ENCODE measurements at places on chromosomes 5 and 9. TPM values are rescaled to one million over a fixed set of nuclear protein-coding genes. Genes with fewer than 3 reads are reported as not detected.

DNA sequence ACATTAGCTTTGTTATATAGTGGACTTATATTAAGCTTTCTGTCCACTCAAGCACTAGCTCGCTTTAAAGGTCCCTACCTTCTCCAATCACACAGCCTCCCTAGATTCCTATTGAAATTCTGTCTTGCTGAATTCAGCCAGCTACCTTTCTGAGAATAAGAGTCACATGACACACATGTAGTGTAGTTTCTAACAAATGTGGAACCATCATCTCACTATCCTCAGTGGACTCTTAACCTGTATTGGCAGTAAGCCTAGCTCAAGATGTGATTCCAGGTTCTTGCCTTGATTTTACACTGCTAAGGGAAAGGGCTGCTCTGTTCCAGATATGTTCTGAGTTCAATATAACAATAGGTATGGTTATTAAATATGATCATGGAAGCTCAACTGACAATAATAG, 11.4 kb downstream of the FAM219A start:
- no peak for DNase-seq

- no peak for DNase-seq
These were observed 165.0 kb downstream of the TMEM232 start for GRCh38 chr5:110561510-110561909.

- DNase-seq, result no peak
These were observed 97.5 kb upstream of the RPS23 start for GRCh38 chr5:82375488-82376244.

GRCh38 chr5:123438244-123438643, 15.0 kb upstream of the CEP120 start:
- DNase-seq, result no peak

GRCh38 chr9:92592946-92593861, 57.4 kb upstream of the ECM2 start:
- no peak for DNase-seq

DNA sequence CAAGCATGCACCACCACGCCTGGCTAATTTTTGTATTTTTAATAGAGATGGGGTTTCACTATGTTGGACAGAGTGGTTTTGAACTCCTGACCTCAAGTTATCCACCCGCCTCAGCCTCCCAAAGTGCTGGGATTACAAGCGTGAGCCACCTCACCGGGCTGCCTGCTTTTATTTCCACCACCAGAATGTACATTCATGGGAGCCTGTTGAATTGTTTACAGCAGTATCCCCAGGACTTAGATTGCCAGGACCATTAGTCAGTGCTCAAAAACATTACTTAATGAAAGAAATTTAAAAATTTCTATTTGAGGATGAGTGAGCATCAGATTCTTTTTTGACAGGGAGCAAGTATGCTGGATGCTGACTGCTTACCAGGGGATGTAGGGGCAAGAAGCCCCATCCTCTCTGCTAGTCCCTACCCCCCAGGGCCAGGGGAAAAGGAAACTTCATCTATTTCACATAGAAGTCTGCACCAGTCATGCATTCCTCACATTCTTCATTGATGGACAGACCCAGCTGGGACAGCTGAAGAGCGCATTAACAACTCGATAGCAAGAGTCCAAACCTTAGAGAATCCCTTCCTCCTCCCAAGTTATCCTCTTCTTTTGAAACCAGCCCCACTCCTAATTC, 10.3 kb upstream of the RGMB start:
- DNase-seq, result no peak

- DNase-seq, result peak; percentile 43
These were observed 39.7 kb downstream of the IRX2 start for GRCh38 chr5:2711446-2712425.

DNA sequence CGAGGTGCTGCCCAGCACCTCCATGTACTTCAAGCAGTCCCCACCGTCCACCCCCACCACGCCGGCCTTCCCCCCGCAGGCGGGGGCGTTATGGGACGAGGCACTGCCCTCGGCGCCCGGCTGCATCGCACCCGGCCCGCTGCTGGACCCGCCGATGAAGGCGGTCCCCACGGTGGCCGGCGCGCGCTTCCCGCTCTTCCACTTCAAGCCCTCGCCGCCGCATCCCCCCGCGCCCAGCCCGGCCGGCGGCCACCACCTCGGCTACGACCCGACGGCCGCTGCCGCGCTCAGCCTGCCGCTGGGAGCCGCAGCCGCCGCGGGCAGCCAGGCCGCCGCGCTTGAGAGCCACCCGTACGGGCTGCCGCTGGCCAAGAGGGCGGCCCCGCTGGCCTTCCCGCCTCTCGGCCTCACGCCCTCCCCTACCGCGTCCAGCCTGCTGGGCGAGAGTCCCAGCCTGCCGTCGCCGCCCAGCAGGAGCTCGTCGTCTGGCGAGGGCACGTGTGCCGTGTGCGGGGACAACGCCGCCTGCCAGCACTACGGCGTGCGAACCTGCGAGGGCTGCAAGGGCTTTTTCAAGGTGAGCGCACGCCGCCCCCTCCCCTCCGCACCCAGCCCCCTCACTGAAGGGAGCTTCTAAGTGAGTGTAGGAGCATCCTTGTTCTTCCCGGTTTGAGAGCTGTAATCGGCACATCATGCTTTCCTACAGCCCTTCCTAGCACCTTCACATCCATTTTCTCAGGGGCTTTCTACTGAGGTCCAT, 6.9 kb downstream of the NR4A3 start:
- no peak for DNase-seq

GRCh38 chr5:120449501-120449900, 14.6 kb upstream of the PRR16 start:
- no peak for DNase-seq

DNA sequence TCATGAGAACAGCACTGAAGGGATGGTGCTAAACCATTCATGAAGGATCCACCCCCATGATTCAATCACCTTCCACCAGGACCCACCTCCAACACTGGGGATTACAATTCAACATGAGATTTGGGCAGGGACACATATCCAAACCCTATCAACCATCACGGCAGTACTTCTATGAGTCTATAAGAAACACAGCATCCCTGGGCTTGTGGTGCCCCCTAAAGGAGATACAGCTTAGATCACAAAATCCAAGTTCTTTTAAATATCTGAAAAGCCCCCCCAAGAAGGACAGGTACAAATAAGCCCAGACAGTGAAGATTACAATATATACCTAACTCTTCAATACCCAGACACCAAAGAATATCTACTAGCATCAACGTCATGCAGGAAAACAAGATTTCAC, 233.7 kb upstream of the ADRA1B start:
- no peak for DNase-seq

DNA sequence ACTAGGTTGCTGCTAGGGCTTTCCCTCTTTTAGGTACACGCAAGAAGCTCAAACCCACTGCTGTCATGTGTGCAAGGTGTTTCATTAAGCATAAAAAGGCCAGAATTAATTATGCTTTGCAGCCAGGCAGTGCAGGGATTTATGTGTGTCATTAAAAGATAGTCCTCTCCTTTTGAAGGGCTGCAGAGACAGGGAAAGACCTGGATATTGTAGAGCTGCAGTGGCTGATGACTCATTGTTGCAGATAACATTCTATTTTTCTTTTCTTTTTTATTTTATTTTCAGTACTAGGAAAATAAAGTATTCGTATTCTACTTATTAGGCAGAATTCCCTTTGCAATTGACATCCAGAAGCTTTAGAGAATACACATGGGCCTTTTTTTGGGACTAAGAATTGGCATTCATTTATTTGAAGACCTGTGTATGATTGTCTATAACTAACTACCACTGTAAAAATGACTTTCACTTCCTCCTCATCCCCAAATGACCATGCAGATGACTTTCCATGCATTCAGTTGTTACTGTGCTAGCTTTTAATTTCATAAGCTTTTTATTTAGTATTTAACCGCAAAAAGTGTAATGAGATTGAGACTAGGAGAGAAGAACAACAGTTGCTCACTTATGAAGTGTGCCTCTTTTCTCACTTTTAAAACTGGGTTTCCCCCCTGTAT, 113.0 kb downstream of the PAM start:
- DNase-seq, result no peak

- DNase-seq, result peak; percentile 88
These were observed 15.2 kb downstream of the GBGT1 start for GRCh38 chr9:133148199-133149129.

DNA sequence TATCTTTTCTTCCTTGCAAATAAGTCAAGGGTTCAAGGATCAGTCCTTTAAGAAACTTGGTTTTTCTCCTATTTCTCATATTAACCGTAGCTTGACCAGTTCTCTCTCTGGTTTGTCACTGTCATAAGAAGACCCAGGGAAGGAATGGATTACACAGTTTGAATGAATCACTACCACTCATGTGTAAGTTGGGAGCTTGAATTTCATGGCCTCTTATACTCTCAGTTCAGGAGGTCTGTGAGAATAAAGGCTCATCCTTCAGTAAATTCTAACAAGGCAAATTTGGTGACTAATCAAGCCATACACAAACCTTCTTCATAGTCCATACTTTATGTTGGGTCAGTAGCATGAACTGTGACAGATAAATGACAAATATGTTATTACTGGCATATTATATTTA, 323.1 kb upstream of the ACTBL2 start:
- no peak for DNase-seq

DNA sequence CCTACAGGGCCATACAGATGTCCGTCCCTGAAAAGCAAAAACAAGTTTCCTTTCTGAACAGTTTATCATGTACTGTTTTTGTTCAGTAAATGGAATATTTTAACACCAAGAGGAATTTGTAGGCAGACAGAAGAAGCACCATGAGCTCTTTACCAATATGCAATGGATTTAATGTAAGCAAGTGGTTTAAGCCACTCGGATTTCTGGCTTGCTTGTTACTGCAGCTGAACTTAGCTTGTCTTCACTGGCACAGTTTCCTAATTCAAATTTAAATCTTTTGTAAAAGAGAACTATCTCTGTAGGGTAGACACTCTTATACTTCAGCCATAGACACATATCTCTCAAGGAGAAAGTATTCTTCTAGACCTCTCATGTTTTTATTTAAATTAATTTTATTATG, 12.7 kb upstream of the EBF1 start:
- no peak for DNase-seq

- DNase-seq, result no peak
These were observed 170.0 kb downstream of the PAPPA start for GRCh38 chr9:116323571-116323970.

GRCh38 chr5:126100767-126101166, 322.4 kb upstream of the GRAMD2B start:
- DNase-seq, result no peak

DNA sequence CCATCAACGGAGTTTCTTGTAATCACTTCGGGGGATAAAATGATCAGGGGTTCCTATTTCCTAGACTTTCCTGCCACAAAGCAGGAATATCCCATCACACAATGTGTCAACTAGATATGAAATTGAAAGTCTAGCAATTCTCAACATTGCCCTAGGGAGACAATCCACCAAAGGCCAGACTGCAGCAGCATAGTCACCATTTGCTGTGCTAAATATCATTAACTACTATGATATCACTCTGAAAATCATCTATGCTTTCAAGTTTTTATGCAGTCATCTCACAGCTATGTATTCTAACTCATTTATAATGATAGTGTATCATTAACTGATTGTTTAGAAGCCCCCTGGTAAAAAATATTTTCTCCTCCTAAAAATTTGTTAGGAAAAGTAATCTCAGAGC, 342.6 kb upstream of the CDH6 start:
- DNase-seq, result no peak

DNA sequence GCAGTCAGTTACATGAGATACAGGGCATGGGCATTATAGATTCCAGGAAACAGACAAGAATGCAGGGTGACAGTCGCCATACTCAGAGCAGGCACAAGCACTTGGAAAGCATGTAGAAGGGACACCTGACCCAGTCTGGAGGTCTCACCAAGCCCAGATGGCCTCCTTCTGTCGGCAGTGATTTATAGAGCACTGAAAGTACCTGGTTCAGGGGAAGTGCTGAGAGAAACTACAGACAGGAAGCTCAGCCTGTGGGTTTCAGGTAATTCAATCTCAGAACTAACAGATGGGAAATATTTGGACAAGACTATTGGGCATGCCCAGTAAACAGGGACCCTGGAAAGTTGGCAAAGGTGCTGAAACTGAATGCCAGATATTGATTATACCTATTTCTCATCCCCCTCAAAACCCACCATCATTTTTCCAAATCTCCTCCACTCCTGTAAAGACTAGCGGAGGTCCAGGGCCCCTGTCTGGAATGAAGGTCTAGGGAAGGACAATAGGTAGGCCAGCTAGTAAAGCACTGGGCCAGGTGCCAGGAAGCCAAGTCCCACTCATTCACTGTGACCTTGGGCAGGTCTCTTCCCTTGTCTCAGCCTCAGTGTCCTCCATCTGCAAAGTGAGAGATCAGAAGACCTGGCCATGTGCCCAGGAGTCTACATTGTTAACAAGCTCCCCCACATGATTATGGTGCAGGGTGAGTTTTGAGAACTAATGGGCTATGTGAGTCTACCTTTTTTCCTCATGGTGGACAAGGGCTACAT, 26.9 kb downstream of the KLHL3 start:
- DNase-seq, result peak; percentile 64

GRCh38 chr9:7325995-7326394, 473.6 kb downstream of the DMAC1 start:
- DNase-seq, result no peak

GRCh38 chr9:112332977-112333638, at the start of gene PTBP3:
Gene PTBP3, minus strand, starts transcription at chr9:112333619. Its CDS starts 35,754 bp downstream, at chr9:112297865.
- peak; percentile 89 for DNase-seq

- DNase-seq, result no peak
These were observed 228.7 kb upstream of the DAP start for GRCh38 chr5:10989577-10990263.

GRCh38 chr5:133683646-133684596, 71.6 kb upstream of the FSTL4 start:
- peak; percentile 45 for DNase-seq

- no peak for DNase-seq
These were observed 1.7 kb downstream of the GFM2 start for GRCh38 chr5:74765201-74765600.

- no peak for DNase-seq
These were observed 12.1 kb upstream of the NCS1 start for GRCh38 chr9:130159915-130160670.

DNA sequence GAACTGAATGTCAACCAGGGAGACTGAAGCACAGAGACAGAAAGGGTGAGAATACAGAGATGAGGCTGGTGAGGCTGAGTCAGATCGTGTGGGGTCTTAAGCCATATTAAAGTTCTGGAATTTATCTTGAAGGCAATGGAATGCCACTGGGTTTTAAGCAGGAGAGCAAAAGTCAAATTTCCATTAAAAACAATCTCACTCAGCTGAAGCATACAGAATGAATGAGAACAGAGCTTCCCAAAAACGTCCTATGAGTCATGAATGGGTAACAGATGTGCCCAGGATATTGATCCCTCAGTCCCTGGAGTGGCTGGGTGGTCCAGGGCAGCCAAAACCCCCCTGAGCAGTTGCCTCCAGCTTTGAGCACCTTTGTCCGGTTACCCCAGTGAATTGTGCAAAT, 44.9 kb downstream of the PFDN1 start:
- no peak for DNase-seq

Gene AMBP
- total RNA-seq, result not detected

Gene SEMA6A
- total RNA-seq, result 25.0 TPM

Gene VCAN
- total RNA-seq, result 65.8 TPM

Gene GPX3
- 1,032 TPM for total RNA-seq

Gene ISL1
- 0.81 TPM for total RNA-seq

Gene SLC1A1
- total RNA-seq, result 7.5 TPM

Gene PIP5K1B
- total RNA-seq, result 10.3 TPM

Gene TNC
- 719 TPM for total RNA-seq

Gene MYOZ3
- 0.33 TPM for total RNA-seq

Gene SYK
- 16.4 TPM for total RNA-seq

Gene CDKN2B
- 4.9 TPM for total RNA-seq

Gene C9orf153
- 0.99 TPM for total RNA-seq

Gene PCDH1
- 8.6 TPM for total RNA-seq

Gene HTR1A
- not detected for total RNA-seq

Gene GPR150
- total RNA-seq, result not detected

Gene CTXN3
- total RNA-seq, result not detected

Gene GRXCR2
- total RNA-seq, result not detected

Data from sigmoid colon (tissue), 7 donors.